ENCODE measurements at places on chromosomes 7 and 10.

- DNase-seq, result no peak
Measured at GRCh38 chr10:122311716-122312115, 40.6 kb downstream of the BTBD16 start.

DNA sequence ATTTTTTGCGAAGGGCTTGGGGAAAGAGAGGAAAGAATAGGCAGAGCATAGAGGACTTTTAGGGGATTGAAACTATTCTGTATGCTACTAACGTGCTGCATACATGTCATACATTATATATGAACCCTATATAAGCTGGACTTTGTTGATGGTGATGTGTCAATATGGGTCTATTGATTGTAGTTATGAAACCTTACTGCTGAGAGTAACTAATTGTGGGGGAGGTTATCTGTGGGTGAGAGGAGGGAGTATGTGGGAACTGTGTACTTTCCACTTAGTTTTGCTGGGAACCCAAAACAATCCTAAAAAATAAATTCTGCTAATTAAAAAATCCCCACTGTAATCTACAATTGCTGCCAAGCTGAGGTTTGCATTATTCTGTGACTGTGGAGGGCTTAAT lies 15.3 kb upstream of the CYP2C19 start:
- DNase-seq, result no peak

DNA sequence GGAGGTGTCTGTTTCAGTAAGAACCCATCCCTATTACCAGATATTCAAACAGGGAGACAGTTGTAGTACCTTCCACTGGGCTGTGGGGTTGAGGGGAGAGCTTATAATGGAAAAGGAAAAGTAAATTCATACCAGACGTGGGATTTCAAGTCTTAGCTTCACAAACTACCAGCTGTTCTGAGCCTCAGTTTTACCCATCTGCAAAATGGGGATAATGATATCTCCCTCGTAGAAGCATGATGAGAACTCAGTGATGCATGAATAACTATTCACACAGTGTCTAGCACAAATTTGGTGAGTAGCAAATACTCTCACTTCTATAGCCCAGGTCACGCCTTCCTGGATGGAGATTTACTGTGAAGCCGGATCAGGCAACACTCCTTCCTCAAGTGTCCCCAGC lies 29.1 kb upstream of the IKZF1 start:
- no peak for DNase-seq

- DNase-seq, result no peak
Measured at GRCh38 chr7:49060743-49061142, 136.4 kb downstream of the CDC14C start.

DNA sequence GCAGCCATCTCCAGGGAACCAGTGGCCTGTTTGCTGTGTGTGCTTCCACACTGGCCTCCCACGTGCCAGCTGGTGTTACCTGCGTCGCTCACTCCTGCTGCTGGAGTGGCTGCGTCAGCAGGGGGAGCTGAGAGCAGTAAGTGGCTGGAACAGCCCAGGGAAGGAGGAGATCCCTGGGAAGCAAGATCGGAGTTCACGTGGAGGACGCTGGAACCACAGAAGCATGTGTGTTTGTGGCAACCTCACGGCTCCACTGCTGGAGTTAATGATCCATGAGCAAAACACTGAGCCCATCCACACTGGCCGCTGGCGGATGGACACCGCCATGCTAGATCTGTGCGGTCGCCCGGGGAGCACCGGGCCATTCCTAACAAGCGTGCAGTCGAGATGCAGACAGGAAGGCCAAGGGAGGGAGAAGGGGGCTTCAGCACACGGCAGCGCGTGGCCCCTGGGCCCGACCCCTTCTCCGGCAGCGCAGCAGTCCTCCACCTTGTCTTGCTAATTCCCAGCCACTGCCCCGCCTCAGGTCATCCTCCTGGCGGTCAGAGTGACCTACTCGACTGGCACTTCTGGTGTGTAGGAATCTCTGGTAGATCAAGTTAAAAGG lies 68.5 kb upstream of the EEPD1 start:
- DNase-seq, result no peak

DNA sequence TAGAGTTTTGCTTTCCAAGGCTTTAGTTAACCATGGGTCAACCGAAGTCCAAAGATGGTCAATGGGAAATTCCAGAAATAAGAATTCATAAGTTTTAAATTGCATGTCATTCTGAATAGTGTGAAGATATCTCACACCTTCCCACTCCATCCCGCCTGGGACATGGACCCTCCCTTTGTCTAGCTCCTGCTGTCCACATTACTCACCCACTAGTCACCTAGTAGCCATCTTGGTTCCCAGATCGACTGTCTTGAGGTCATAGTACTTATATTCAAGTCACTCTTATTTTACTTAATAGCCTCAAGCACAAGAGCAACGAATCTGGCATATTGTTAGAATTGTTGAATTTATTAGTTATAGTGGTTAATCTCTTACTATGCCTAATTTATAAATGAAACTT lies 366.6 kb downstream of the PRPF18 start:
- no peak for DNase-seq

- DNase-seq, result no peak
Measured at GRCh38 chr7:39892361-39892760, 57.7 kb upstream of the CDK13 start.

GRCh38 chr7:45215601-45216062 lies 58.0 kb downstream of the RAMP3 start:
- no peak for DNase-seq

DNA sequence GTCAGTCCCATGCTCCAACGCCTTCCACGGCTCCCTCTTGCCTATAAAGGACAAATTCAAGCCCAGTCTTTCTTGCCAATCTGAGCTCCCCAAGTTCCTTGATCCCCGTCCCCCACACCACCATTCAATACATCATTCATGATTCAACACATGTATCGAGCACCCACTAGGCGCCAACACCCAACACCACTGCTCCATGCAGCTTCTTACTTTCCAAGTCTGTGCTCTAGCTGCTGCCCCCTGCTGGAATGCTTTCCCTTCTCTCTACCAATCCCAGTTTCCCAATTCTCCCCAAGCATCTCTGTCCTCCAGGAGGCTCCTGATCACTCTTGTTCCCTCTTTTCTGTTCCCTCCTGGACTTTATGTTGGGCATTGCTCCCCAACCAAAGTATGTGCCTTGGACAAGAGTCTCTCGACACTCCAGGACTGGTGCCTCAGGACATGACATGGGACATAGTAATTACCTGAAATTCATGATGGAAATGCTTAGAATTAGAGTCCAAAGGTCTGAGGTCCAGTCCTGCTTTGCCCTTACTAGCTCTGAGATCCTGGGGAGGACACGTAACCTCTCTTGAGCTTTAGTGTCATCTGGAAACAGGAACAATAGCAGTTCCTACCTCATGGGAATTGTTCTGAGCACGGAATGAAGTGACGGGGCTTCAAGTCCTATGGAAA lies 172.7 kb downstream of the NEURL1 start:
- no peak for DNase-seq

DNA sequence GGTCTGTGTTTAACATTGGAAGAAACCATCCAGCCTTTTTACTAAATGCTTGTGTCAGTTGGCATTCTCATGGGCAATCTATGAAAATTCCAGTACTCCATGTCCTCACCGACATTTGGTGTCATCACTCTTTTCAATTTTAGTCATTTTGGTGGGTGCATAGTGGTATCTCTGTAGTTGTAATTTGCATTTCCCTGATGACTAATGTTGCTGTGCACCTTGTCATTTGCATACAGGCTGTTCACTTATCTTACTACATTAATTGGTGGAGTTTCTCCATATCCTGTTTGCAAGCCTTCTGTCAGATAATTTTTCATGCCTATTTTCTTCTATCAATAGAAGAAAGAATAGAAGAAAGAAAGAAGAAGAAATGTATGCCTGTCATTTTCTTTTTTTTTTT lies 73.7 kb downstream of the PLPP4 start:
- DNase-seq, result no peak

All from stimulated activated CD4-positive, alpha-beta T cell treated with anti-CD3 and anti-CD28 coated beads, Interleukin-1b, Interleukin-23, amount 100 ng/mL, for 4 hours (primary cell).